ENCODE measurements at places on chromosomes 3 and 15.

- no peak for DNase-seq
Measured at GRCh38 chr3:93931597-93932229, 42.0 kb downstream of the PROS1 start.

DNA sequence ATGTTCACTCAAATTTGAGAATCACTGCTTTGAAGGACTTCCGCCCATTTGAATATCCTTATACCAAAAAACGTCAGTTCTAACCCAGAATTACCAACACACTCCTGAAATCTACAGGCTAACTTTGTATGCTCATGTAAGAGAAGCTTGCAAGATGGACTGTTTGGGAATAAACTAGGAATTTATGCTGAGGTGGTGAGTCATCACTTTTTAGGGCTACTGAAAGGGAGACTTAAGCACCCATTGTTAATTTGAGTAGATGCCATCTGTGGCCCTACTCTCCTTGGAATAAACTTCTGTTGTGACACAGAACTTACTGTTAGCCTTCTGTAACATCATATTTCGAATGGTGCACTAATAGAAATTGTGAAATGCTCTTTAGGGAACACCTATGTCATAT, 74.6 kb downstream of the FGF12 start:
- no peak for DNase-seq

GRCh38 chr15:80120636-80121035, 32.2 kb upstream of the FAH start:
- no peak for DNase-seq

DNA sequence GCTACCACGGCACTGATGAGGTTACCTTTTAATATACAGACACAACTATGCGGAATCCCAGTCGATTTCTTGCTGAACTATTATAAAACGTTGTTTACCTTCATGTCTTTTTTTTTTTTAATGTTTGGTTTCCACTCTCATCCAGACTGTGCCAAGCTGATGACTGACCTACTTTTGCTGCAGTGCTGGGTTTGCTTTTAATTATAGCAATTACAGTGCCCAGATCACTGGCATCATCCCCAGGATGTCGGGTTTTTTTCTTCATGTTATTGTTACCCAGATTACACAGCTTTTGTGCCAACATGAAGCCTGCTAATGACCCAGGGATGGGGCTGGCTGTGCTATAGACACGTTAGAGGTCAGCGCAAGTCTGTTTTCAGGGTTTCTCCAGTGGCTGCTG, 294.0 kb upstream of the ATP10A start:
- no peak for DNase-seq

DNA sequence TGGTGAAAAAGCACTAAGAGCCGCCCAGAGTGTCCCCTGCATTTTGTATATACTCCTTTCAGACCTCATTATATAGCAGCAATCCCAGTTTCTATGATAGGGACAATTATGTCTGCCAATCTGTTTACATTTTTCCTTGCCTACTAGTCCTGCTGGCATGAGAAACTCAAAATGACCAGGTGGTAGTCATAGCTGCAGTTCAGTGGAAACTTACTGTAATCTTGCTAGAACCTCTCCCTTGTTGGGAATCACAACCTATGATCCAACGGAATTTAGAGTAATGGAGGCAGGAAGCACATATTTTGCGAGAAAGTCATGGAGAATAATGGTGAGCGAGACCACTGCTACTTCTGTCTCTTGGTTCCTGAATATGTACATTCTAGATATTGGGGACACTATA, 28.6 kb upstream of the MINAR1 start:
- no peak for DNase-seq

DNA sequence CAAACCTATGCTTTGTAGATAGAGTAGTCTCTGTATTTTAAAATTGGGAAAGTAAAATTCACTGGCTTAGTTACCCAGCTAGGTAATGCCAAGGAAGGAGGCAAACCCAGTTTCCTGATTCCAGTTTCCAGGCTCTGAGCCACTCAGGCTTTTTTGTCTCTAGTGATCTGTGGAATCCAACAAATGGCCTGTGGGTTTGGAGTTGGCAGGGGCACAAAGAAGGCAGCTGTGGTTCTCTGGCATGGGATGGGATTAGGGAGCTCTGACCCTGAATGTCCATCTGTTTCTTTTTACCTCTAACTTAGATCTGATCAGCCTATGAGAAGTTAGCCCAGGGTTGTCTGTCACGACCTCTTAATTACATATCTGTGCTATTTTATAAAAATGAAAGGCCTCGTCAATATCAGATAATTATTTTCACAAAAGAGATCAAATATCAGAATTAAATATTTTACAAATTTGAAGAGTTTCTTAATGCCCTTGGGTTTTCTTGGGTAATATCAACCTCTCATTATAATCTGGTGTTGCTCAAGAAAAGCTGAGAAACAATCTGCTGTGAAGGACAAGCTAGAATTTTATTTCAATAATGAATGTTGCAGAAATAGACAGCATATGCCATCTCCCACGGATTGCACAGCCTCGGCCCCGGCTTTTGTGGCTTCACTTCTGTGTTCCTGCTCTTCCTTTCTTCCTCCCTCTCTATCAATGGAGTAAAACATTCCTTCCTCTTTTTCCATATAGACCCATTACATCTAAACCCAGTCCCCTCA, 63.7 kb upstream of the DAZL start:
- DNase-seq: no peak

GRCh38 chr3:152610622-152611021, 224.3 kb upstream of the P2RY1 start:
- DNase-seq: no peak

- DNase-seq: no peak
Measured at GRCh38 chr3:24278543-24278942, 216.1 kb downstream of the THRB start.

All from stimulated activated CD8-positive, alpha-beta memory T cell treated with anti-CD3 and anti-CD28 coated beads, Interleukin-4, amount 100 ng/mL, for 4 hours (primary cell).